ENCODE measurements at places on chromosomes 12 and 14.

DNA sequence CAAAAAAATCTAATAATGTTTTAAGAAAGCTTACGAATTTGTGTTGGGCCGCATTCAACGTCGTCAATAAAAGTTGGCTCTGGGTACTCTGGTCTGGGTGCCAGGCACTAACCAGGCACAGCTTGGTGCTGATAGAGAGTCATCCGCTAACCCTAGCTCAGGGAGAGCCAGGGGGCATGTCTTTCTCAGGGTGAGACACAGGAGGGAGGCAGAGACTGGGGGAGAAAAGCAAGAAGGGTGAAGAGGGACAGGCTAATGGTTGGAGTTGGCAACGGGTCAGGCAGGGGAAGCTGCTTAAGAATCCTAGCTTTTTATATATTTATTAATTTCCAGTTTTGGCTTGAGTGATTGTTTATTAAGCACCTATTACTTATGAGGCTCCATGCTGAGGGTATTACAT is 105.0 kb downstream of the CMKLR1 start:
- DNase-seq = no peak

- DNase-seq = no peak
Observed at GRCh38 chr14:75370416-75371205, 57.2 kb upstream of the JDP2 start.

- no peak for DNase-seq
Observed at GRCh38 chr12:98901189-98901588, 256.1 kb downstream of the APAF1 start.

- DNase-seq = no peak
Observed at GRCh38 chr12:25617991-25618390, 64.9 kb upstream of the LMNTD1 start.

DNA sequence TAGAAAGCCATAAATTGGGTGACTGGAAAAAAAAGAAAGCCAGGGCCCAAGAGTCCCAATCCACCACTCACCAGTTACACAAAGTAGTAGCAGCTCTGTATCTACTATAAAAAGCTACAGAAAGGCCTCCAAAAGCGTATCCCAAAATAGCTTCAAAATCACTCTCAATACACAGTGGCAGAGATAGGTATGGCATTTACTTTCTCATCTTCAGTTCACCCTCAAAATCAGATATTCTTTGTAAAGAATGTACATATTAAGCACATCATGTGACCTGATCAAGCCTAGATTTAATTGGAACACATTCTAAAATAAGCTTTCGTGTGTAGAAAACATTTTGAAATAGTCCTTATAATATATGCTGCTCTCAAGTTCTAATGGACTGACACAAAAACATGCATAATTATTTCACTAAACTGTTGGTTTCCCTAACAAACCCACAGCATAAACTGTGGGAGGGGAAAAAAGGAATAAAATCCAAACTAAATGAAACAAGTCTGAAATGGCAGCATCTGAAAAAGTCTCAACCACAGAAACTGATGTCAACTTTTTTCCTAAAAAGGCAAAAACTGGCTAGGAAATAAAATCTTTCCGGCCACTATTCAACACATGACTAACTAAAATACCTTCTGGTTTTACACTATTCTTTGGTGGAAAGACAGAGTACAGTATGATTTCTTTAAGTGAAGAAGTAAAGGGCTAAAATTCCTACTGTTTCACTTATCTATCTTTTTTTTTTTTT is 25.9 kb downstream of the UBE2N start:
- DNase-seq = no peak

DNA sequence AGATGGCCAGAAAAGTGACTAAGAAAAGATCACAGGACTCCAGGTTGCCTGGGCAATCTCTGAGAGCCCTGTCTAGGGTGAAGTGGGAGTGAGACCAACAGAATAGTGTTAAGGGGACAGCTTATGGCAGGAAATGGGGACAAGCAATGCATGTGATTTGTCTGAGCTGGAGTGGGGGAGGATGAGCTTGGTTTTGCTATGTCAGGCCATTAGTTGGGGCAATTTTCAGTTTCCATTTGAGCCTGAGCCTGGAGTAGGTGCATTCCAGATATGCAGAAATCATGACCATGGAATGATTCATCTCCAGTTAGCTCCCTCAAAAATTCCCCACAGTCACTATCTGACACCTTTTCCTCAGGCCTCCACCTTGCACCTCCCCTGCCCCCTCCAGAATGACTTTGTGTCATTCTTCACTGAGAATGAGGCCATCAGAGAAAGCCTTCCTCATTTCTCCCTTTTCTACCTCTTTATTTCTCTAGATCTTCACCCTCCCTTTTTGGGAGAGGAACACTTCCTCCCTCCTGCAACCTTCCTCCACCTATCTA is 150.9 kb upstream of the PLEKHG7 start:
- peak; percentile 26 for DNase-seq

DNA sequence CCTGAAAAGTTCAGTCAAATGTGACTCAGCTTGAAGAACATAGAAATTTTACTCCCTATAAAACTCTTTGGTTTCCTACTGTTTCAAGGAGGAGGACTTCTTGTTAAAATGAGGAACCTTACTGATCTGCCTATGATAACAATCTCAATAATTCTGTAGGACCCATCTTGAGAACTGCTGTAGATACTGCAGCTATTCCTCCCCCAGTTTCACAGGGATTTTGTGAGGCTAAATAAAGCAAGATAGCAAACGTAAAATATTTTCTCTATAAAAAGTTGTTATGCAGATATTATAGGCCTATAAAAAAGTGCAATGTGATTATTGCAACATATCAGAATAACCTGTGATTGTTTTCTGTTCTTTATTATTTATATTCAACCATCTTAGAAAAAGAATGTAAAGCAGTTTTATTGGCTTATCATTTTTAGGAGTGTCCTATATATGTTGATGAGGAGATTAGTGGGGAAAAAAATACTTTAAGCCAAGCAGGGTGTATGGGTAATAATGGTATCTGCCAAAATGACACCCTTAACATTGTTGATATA is 12.1 kb downstream of the CLEC14A start:
- DNase-seq = no peak

DNA sequence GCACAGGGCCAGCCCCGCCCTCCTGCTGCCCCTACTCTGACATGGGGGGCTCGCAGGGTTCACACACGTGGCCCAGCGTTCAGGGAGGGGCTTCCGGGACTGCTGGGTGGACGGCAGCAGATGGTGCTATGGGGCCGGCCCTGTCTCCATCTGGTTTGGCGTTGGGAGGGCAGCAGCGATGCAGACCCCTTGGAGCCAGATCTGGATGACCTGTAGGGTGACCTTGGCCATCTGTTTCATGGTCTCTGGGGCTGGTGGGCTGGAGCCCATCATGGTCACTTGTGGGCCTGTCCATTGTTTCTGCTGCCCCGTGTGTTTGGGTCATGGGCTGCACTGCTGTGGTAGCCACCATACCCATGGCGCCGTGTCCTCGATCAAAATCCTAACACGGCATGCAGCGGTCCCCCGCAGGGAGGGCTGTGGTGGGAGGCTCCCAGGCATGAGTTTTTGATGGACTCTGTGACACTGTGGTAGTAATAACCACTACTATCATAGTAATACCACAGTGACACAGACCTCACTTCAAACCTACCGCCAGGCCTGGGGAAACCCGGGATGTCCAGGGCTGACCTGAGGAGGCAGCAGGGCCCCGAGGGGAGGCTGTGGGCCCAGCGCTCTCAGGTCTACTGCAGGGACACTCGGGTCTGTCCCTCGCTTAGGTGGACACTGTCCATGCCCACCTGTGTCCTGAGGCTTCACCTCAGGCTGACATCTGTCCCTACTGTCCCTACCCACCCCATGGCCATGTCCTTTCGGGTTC is 359.4 kb downstream of the TMEM121 start:
- DNase-seq = no peak

All from A549 (cell line).